ENCODE measurements at places on chromosomes 11 and 22. TPM values are rescaled to one million over a fixed set of nuclear protein-coding genes. Genes with fewer than 3 reads are reported as not detected.

DNA sequence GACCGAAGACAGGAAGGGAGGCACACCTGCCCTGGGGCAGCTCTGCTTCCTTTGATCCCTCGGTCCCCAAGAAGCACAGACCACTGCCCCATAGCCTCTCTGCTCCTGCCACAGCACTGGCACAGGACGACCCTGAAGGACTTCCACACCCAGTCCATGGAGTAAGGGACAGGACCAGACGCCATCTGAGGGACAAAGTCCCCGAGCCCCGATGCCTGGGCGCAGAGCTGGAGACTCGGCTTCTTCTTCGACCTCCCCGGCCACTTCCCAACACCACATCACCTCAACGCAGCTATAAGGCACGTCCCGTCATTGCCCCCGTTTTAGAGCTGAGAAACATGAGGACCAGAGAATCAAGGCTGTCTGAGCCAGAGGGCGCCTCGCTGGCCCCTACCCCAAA is 310.5 kb downstream of the BRD1 start:
- DNase-seq: no peak

- DNase-seq: peak; percentile 46
Observed at GRCh38 chr22:38465673-38466490, 2.0 kb upstream of the KDELR3 start.

GRCh38 chr11:62928011-62928410 is 6.8 kb upstream of the CHRM1 start:
- no peak for DNase-seq

DNA sequence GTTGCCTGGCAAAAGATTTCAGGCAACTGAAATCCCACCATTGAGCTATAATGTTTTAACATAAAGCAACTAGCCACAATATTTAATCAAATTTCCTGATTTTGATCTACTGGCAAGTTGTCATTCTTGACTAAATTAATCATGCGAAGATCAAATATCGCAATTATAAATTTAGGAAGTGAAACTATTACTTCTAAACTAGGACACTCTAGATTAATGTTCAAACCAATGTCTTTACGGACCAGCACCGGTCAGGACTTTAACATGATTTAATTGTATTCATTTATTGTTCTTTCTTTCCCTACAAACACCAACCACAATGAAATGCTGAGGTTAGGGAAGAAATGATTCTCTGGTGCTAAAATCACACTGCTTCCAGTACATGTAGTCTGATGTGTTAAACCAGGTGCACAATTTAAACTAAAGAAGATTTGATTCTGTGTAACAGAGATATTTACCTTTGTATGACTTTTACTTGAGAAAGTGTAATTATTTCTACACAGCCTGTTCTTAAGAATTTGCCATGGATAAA is 14.9 kb downstream of the GAS2 start:
- DNase-seq: no peak

CCDC86 gene
- total RNA-seq: 43.9 TPM

LRRC55 gene
- 0.08 TPM for total RNA-seq

OR52I2 gene
- total RNA-seq: not detected

OR52H1 gene
- not detected for total RNA-seq

SLN gene
- total RNA-seq: 1,477 TPM

Data from psoas muscle (tissue), 8 donors.